ENCODE measurements at places on chromosomes 5 and 9. TPM values are rescaled to one million over a fixed set of nuclear protein-coding genes. Genes with fewer than 3 reads are reported as not detected.

The FBN2 gene
- total RNA-seq: 9.0 TPM

The MZB1 gene
- total RNA-seq: not detected

The SAXO1 gene
- not detected for total RNA-seq

The LHX3 gene
- not detected for total RNA-seq

The FBXW2 gene
- total RNA-seq: 63.7 TPM

The OBP2B gene
- total RNA-seq: not detected

The ZNF189 gene
- 48.4 TPM for total RNA-seq

The SEMA6A gene
- total RNA-seq: 59.1 TPM

The RGS7BP gene
- total RNA-seq: 21.2 TPM

The COL5A1 gene
- 6.9 TPM for total RNA-seq

The PCDH1 gene
- 69.2 TPM for total RNA-seq

The MYOZ3 gene
- 6.7 TPM for total RNA-seq

The DOCK2 gene
- 8.1 TPM for total RNA-seq

The PCDHGB4 gene
- 14.8 TPM for total RNA-seq

The ZDHHC21 gene
- 63.0 TPM for total RNA-seq

The PSD2 gene
- total RNA-seq: 36.9 TPM

The DDX4 gene
- not detected for total RNA-seq

The HAVCR1 gene
- 0.23 TPM for total RNA-seq

The RASGRF2 gene
- total RNA-seq: 13.4 TPM

The IL5 gene
- not detected for total RNA-seq

The TUSC1 gene
- total RNA-seq: 11.5 TPM

The ANKRD34B gene
- total RNA-seq: 3.0 TPM

The NUDT12 gene
- total RNA-seq: 33.0 TPM

The PCDHA6 gene
- total RNA-seq: 26.3 TPM

The SNCAIP gene
- total RNA-seq: 48.2 TPM

The DAB2IP gene
- 22.6 TPM for total RNA-seq

The DELE1 gene
- total RNA-seq: 34.1 TPM

The NSA2 gene
- total RNA-seq: 54.7 TPM

The IFNA2 gene
- total RNA-seq: not detected

The CDX1 gene
- not detected for total RNA-seq

The ST8SIA4 gene
- 76.1 TPM for total RNA-seq

The MGAT1 gene
- 27.2 TPM for total RNA-seq

The CXCL14 gene
- total RNA-seq: 10.6 TPM

The HTR1A gene
- 5.5 TPM for total RNA-seq

The OR1J4 gene
- total RNA-seq: not detected

The ZNF879 gene
- 13.1 TPM for total RNA-seq

The SLC34A1 gene
- not detected for total RNA-seq

The PALM2AKAP2 gene
- total RNA-seq: 16.8 TPM

The ESM1 gene
- total RNA-seq: 2.3 TPM

The COQ4 gene
- total RNA-seq: 24.9 TPM

The PTGR1 gene
- total RNA-seq: 25.1 TPM

The C5orf58 gene
- not detected for total RNA-seq

The SLF1 gene
- total RNA-seq: 40.8 TPM

The ALDH1A1 gene
- 20.8 TPM for total RNA-seq

The PCDHGA11 gene
- total RNA-seq: 18.9 TPM

The SPINK9 gene
- not detected for total RNA-seq

The NOXA1 gene
- total RNA-seq: 1.6 TPM

The MAMDC4 gene
- 2.8 TPM for total RNA-seq

The OGN gene
- total RNA-seq: 11.8 TPM

The C9orf50 gene
- total RNA-seq: 0.23 TPM

The MCC gene
- 26.8 TPM for total RNA-seq

The FYB1 gene
- 5.8 TPM for total RNA-seq

The RAB3C gene
- 230 TPM for total RNA-seq

The LTC4S gene
- total RNA-seq: 2.1 TPM

Data from diencephalon (tissue), 1 donor.